Kidney (tissue), 22 donors: ENCODE measurements at places on chromosomes 11 and 22.

DNA sequence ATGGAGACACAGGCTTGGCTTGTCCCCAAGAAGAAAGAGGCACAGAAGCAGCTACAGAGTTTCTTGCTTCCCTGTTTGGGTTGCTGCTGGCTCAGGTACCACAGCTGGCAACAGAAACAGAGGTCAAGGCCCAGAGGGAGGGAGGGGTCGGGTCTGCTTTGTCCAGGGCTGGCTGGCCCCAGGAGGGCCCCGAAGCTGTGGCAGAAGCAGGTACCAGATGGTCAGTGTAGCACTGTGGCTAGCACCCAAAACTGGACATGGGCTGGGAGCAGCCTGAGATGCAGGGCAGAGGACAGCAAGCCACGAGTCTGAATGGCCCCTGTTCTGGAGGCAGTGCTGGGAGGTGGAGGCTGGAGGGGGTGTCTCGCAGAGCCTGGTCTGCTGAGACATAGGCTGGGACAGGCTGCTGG lies 52.3 kb upstream of the CCDC188 start:
- H3K27ac ChIP-seq = no peak overlapping the region
- no peak overlapping the region for H3K4me3 ChIP-seq
- no peak for DNase-seq
- H3K36me3 ChIP-seq = no peaks in the 10 kb centered on the region

DNA sequence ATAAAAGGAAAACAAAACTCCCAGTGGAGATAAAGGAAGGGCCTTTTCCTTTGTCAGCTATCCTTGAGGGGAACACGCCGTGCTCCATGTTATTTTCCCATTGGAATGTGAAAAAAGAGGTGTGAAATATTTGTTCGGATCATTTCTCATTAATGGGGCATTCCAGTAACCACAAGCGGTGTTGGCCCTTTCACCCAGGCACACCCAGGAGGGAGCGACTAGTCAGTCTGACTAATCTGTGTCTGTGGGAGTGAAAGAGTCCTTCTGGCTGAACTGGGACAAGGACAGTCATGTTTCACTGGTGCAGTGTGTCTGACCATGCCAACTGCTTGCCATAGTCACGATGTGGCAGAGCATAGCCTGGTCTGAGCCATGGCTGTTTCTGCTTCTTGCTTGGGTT lies 13.0 kb upstream of the MYEOV start:
- no peak overlapping the region for H3K4me3 ChIP-seq
- no peaks in the 10 kb centered on the region for H3K36me3 ChIP-seq
- no peak for DNase-seq
- no peaks in the 10 kb centered on the region for H3K27me3 ChIP-seq
- peaks cover 5% of the 10 kb centered on the region for H3K4me1 ChIP-seq

DNA sequence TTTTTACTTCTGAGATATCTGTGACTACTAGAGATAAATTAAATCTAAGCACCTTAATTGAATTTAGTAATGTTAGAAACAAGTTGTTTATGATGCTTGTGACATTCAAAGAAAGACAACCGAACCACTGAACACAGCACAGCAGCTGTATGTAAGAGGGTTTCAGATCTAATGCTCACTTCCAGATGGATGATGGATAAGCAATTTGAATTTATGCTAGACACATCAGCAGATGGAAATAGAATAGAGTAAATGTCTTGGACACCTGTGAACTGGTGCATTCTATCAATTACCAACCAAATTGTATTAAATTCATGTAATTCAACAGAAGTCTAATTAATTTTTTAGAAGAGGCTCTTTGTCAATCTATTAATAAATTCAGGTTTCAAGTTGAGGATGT lies 306.3 kb downstream of the CNTN5 start:
- H3K27ac ChIP-seq = no peak overlapping the region
- no peak overlapping the region for H3K4me3 ChIP-seq
- no peaks in the 10 kb centered on the region for H3K36me3 ChIP-seq
- DNase-seq = no peak
- H3K27me3 ChIP-seq = no peaks in the 10 kb centered on the region

DNA sequence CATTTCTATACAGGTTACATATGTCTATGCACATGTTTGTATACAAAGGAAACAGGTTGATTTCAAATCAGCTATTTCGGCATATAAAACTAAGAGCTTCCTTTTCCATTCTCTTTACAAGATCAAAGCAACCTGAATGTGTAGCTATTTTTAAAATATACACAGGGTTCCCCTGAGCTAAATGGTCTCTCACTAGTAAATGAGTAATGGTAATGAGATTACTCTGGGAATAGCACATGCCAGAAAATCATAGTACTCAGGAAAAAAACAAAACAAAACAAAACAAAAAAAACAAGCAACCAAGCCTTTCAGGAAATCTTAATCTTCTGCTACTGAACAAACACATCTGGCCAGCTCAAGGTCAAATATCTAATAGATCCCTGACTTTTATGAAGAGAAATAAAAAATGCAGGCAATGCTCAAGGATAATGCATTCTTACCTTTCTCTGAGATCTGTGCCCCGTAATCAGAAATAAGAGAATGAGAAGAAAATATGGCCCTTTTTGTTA lies 156.6 kb upstream of the POU2AF2 start:
- no peak for DNase-seq
- no peaks in the 10 kb centered on the region for H3K36me3 ChIP-seq
- H3K4me1 ChIP-seq = no peaks in the 10 kb centered on the region

- H3K36me3 ChIP-seq = no peaks in the 10 kb centered on the region
- H3K4me1 ChIP-seq = no peaks in the 10 kb centered on the region
- DNase-seq = no peak
- no peak overlapping the region for H3K27ac ChIP-seq
- H3K27me3 ChIP-seq = no peaks in the 10 kb centered on the region
These were observed 92.9 kb upstream of the PARVA start for GRCh38 chr11:12284316-12285050.

DNA sequence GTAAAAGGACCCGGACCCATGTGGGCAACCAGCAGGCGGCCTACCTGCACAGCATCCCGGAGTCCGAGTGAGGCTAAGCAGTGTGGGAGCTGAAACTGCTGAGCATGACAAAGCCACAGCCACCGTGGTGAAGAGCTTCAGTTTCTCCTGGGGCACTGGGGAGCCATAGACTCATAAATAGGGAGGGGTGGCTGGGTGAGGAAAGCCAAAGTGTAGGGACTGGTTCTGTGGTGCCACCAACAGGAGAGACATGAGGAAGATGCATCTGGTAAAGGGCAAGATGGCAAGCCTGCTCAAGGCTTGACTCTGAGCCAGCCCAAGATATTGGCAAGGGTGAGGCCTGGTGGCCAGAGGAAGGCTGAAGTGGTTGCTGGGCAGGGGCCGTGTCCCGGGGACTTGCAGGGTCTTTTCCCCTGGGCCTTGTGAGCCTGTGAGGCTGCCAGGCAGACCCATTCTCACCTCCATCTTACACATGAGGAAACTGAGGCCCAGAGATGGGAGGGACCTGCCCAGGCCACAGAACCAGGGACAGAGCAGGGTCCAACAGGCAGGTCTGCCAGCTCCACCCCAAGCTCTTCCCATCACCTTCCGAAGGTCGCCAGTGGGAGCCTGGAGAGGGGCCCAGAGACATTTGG lies 30.4 kb downstream of the CYTH4 start:
- H3K4me1 ChIP-seq = no peaks in the 10 kb centered on the region
- no peak overlapping the region for H3K27ac ChIP-seq
- H3K4me3 ChIP-seq = no peak overlapping the region
